Upper lobe of right lung (tissue), 1 donor: ENCODE measurements at places on chromosomes 16 and 17. TPM values are rescaled to one million over a fixed set of nuclear protein-coding genes. Genes with fewer than 3 reads are reported as not detected.

GRCh38 chr17:19629449-19629848 lies 19.1 kb upstream of the ALDH3A2 start:
- H3K4me3 ChIP-seq = no peak overlapping the region
- H3K27ac ChIP-seq = no peak overlapping the region
- H3K27me3 ChIP-seq = no peaks in the 10 kb centered on the region
- no peaks in the 10 kb centered on the region for H3K36me3 ChIP-seq

The OR2C1 gene
- not detected for total RNA-seq

GRCh38 chr17:13346081-13346533 lies 255.6 kb downstream of the HS3ST3A1 start:
- H3K27ac ChIP-seq = no peak overlapping the region
- H3K4me3 ChIP-seq = no peak overlapping the region
- H3K36me3 ChIP-seq = no peaks in the 10 kb centered on the region
- no peaks in the 10 kb centered on the region for H3K4me1 ChIP-seq
- no peaks in the 10 kb centered on the region for H3K27me3 ChIP-seq
- DNase-seq = no peak

DNA sequence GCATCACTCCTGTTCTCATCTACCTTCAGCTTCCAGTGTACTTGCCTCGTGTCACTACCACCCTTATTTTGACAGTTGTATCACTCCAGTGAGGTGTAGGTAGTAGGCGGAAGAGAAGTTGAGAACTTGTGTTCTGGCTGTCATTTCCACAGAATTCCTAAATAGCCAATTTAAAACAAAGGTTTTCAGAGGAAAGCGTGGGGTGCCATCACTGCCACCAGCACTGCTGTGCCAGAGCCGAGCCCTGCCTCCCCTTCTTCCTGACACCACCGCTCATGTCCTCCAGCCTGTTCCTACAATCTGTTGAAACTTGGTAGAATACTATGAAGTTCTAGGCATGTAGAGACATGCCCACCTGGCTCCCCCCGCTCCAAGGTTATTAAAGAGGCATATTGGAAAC lies 215.8 kb downstream of the TANC2 start:
- no peak overlapping the region for H3K4me3 ChIP-seq
- no peaks in the 10 kb centered on the region for H3K36me3 ChIP-seq
- no peaks in the 10 kb centered on the region for H3K27me3 ChIP-seq

The NGFR gene
- total RNA-seq = 0.78 TPM

The NCOR1 gene
- total RNA-seq = 138 TPM
